Temporal lobe (tissue), 4 donors: ENCODE measurements at places on chromosomes 2 and 18. TPM values are rescaled to one million over a fixed set of nuclear protein-coding genes. Genes with fewer than 3 reads are reported as not detected.

STEAP3 gene
- under 0.01 TPM for total RNA-seq

IL18R1 gene
- total RNA-seq = not detected

UGT1A10 gene
- total RNA-seq = not detected

HOXD10 gene
- not detected for total RNA-seq

WIPF1 gene
- 3.4 TPM for total RNA-seq

TMEFF2 gene
- 37.6 TPM for total RNA-seq

SPATA3 gene
- not detected for total RNA-seq
